ENCODE measurements at places on chromosomes 4 and X.

DNA sequence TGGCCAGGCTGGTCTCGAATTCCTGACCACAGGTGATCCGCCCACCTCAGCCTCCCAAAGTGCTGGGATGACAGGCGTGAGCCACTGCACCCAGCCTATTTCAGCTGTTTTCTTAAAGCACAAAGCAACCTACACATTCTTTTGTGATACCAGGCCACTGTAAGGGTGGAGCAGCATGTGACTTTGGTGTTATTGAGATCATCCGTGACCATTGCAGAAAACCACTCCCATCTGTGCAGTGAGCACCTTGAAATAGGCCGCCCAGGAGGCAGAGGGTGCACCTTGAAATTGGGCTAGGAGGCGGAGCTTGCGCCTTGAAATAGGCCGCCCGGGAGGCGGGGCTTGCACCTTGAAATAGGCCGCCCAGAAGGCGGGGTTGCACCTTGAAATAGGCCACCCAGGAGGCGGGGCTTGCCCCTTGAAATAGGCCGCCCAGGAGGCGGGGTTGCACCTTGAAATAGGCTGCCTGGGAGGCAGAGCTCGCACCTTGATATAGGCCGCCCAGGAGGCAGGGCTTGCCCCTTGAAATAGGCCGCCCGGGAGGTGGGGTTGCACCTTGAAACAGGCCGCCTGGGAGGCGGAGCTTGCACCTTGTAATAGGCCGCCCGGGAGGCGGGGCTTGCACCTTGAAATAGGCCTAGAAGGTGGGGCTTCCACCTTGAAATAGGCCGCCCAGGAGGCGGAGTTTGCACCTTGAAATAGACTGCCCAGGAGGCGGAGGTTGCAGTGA is 9.0 kb upstream of the SLC25A6 start:
- DNase-seq, result no peak

DNA sequence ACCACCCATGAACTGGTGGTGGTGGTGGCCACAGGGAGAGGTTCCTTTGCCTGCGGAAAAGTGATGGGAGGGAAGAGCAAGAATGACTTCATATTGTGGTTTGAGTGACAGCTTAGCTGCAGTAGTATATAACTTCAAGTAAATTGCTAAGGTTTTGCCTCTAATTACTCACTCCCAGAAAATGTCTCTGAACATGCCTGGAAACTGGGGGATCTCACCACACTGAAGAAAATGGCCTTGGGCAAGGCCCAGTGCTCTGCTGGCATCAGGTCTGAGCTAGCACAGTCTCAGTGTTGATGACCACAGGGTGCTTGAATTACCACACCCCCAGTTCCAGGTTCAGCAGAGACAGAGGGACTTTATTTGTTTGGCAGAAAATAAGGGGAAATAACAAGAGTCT is 2085.4 kb downstream of the ARAP2 start:
- DNase-seq, result no peak

DNA sequence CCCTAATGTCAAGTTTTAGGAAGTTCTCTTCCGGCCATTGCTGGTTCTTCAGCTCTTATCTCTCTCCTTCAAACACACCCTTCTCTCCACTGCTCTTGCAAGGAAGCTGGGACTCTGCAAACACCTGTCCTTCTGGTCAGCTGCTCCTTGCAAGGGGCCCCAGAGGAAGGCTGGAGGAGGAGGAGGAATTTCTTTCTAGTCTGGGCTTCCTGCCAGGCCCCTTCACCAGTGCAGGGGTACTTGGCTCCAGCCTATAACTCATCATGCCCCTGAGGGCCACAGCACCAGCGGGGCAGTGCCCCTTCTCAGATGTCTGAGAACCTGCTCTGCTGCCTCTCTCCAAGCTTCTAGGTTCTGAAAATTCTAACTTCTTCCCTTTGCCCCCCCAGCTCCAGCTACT is 46.7 kb downstream of the REELD1 start:
- no peak for DNase-seq

GRCh38 chr4:22661443-22661842 is 31.3 kb upstream of the GBA3 start:
- DNase-seq, result no peak

- no peak for DNase-seq
Measured at GRCh38 chrX:105488716-105489115, 268.2 kb upstream of the TEX13A start.

DNA sequence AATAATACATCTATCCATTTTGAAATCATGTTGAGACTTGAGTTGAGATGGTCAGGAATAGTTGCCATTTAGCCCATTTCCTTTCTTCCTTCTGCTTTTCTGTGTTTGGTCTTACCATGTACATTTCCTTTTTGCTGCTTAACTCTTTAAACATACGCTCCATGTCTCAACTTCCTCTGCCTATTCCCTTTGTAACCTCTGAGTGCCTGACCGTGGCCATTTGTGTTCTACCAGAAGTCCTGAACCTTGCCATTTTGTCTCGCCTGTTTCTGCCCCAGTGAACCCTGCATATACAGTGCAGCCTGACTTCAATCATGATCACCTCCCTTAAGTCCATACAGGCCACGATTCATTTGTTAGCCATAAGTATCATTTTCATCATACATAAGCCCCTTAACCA is 169.0 kb downstream of the RAPGEF2 start:
- no peak for DNase-seq

- DNase-seq, result no peak
Measured at GRCh38 chr4:158162631-158163030, 10.2 kb downstream of the GASK1B start.

DNA sequence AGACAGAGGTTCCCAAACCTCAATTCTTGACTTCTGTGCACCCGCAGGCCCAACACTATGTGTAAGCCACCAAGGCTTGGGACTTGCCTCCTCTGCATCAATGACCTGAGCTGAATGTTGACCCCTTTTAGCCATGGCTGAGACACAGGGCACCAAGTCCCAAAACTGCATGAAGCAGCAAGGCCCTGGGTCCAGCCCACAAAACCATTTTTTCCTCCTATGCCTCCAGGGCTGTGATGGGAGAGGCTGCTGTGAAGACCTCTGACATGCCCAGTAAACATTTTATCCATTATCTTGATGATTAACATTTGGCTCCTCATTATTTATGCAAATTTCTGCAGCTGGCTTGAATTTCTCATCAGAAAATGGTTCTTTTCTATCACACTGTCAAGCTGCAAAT is 85.4 kb downstream of the ITM2A start:
- no peak for DNase-seq

DNA sequence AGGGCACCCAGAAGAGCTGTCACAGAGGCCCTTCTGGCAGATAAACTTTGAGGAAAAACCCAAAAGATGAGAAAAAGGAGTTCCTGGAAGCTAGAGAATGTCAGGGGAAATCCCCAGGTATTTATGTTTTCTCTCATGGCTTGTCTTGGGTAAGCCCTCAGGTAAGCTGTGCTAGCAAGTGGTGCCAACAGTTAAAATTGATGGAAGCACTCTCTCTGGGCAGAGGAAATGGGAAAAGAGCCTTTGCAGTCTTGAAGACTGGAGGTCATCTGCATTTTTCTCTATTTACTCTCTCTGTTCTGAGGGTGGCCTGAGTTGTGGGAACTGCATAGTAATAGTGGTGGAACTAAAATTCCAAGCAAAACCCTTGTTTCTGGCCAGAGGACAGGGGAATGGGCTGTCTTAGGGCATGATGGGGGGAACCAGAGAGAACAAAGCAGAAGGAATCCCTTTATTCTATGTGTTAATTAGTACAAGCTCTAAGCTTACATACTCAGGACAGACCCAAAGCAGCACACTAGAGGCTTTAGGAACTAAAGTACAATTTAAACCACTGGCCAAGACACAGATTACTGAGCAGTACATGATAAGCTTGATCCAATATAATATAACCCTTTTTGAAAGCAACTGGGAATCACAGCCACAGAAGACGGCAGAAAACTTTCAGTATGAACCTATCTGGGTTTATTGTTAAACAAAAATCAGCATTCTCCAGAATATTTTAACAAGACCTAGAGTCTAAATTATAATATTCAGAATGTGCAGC is 53.3 kb upstream of the SLC10A4 start:
- no peak for DNase-seq

- no peak for DNase-seq
Measured at GRCh38 chr4:184255871-184256642, 38.4 kb upstream of the ENPP6 start.

- DNase-seq, result no peak
Measured at GRCh38 chrX:9825129-9825790, 39.0 kb downstream of the SHROOM2 start.

DNA sequence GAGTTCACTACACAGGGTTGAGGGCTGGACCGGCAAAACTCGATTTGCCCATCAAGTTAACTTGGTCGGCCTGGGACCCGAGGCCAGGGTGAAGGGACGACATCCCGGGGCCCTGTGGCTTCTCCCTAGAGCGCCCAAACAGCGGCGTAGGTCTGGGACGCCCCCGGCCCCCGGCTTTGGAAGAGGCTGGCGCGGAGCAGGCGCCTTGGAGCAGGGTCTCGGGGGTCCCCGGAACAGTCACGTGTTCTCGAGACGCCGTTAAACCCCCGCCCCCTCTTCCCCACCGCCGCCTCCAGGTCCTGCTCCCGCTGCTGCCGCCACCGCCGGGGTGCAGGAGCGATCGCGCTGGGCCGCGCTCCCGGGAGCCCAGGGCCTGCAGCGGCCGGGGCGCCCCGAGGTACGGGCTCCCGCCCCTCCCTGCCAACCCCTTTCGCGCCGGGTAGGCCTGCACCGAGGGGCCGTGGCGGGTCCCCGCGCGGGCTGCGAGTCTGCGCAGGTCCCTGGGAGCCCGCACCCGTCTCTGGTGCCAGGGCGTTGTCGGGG is at the start of gene NPY5R:
Gene NPY5R (plus strand): TSS at position 289 of the 543 bp plus-strand sequence. CDS start 6,382 bp downstream, outside the sequence.
- DNase-seq, result no peak

GRCh38 chrX:14235004-14235403 is 205.3 kb upstream of the GEMIN8 start:
- DNase-seq, result no peak

GRCh38 chr4:104722467-104722866 is 227.8 kb upstream of the CXXC4 start:
- no peak for DNase-seq

DNA sequence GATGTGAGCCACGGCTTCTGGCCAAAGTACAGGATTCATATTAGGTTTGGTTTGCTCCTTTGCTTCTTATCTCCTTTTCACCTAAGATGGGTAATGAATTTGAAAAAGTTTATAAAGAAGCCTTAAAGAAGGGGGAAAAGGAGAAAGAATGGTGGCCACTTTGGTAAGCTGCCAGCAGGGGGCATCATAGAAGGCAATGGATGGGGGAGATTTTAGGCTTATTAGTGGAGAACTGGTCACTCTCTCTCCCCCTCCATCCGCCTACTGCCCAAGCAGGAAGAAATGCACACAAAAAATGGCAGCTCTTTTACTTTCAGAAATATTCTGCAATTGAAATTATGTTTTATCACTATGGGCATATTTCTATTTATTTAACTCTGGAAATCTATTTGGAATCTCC is 32.0 kb downstream of the SPARCL1 start:
- DNase-seq, result no peak

DNA sequence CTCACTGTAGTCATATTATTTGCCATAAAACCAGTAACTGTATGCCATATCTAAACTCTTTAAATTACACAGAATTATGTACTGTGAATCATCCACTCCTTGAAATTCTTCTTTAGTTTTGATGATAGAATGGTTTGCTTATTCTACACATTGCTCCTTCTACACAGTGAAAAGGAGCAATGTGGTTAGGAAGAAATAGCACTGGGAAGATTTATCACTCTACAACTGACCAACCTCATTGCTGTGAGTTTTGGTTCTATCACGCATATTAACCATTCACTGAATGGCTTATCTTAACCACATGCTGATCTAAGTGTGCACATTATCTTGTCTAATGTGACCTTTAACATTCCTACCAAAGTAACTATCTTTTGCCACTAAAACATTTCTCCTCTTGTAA is 415.7 kb upstream of the NDST4 start:
- no peak for DNase-seq

DNA sequence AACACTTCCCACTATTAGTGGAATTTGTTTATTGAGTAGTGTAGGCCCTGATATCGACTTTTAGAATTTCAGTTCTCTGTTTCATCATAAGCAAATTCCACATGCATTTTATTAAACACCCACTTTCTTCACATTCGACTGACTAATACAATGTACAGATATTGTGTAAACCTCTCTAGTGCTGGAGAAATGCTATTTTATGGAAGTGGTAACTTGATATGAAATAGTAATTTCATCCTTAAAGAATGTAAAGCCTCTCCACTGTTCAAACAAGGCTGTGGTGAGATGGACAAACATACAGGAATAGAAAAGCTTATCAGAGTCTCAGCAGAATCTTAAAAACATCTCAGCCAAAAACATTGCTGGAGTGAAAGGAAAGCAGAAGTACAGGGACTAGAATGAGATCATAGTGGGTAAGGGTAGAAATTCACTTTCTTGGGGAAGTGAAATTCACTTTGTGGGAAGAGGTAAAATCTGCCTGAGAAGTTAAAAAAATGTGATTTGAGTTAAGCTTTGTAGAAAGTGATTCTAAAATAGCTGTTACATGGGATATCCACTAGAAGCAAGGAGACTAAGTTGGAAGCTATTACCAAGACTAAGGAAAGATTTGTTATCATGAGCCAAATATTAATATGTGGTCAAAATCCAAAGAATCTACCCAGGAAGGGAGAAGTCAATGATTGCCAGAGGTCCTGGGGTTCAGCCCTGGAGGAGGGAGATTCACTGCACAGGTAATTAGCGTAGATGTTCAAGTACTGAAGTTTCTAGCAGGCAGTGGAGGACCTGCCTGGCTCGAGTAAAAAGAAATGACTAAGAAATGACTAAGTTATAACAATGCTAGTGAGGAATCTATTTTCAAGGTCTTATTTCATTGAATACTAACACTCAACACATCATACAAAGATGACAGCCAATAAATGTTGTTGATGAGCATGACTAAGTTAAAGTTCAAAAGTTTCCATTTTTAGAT is 398.3 kb upstream of the FAM47C start:
- no peak for DNase-seq

GRCh38 chr4:7017446-7018048 is 25.6 kb upstream of the TADA2B start:
- no peak for DNase-seq

GRCh38 chr4:83114576-83114975 is at the start of gene PLAC8:
Gene PLAC8 (minus strand): TSS chr4:83114729. CDS start chr4:83107921, 6,808 bp downstream.
- no peak for DNase-seq

DNA sequence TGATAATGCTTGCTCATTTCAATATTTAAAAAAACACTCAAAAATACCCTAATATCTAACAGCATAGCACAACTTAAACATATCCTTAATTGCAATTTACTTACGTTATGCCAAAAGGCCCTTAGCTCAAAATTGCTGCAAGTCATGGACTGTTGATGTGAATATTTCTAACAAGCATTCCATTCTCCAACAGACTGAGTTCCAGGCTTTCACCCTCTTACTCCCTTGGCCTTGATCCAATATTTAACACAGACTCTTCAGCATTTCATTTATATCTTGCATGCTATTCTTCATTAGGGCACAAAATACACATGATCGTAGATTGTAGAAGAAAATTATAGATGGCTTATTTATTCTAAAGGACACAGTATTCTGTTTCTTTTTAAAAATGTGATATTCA is 96.5 kb downstream of the RNF150 start:
- DNase-seq, result no peak

DNA sequence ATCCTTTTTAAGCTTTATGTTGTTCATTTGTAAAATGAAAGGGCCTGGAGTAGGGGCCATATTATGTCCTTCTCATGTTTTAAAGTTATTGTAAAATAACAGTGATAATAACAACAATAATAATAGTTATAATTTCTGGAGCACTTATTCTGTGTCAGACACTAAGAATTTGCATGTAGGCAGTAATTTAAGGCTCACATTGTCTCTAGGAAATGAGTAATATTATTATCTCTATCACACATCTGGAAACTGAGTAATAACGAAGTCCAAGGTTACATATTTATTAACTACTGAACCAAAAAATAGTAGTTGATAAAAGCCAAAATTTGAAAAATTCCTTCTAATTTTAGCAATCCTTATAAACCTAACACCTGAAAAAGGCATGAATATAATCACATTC is 520.7 kb upstream of the PABPC4L start:
- DNase-seq, result no peak

- DNase-seq, result no peak
Measured at GRCh38 chrX:119325456-119325855, 73.7 kb upstream of the SLC25A43 start.

Data from stimulated activated CD8-positive, alpha-beta memory T cell treated with anti-CD3 and anti-CD28 coated beads, Interleukin-4, amount 100 ng/mL, for 1 hour (primary cell).